CD4-positive, alpha-beta T cell treated with Interleukin-6 at 100 ng/mL for 8 hours (primary cell): ENCODE measurements at places on chromosomes 2 and 18.

- peak; percentile 61 for DNase-seq
These were observed 7.9 kb upstream of the PDCL3 start for GRCh38 chr2:100554798-100555407.

DNA sequence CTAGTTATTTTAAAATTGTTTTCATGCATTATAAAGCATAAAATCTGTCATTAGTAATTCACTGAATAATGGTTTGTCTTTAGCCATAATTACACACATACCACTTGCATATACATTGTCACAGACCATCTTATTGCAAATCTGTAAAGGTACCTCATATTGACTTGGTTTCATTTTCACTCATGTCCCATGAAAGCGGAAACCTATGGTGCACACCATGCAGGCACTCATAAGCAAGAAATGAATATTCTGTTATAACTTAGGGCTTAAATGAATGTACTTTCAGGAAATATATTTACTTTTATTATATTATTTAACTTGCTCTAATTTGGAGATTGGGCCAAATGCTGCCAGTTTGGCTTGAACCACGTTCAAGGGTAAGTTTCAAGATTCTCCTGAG lies 29.2 kb upstream of the STK17B start:
- DNase-seq, result peak; percentile 48

DNA sequence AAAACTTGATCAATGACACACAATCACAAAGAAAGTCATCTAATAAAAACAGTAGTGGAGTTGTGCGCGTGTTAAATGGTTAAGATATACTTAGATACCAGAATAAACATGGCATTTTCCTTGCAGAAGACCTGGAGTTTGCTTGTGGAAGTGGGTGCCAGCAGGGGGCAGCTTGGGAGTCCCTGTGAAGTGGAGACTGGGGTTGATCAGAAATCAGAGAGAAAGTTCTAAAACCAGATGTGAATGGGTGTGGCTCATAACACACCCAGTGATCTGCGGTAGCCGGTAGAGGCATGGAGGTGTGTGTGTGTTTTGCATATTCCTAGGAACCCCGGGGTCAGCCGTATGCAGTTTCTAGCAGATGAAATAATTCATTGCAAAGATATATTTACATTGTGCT lies 300.1 kb upstream of the TRIB2 start:
- peak; percentile 79 for DNase-seq

DNA sequence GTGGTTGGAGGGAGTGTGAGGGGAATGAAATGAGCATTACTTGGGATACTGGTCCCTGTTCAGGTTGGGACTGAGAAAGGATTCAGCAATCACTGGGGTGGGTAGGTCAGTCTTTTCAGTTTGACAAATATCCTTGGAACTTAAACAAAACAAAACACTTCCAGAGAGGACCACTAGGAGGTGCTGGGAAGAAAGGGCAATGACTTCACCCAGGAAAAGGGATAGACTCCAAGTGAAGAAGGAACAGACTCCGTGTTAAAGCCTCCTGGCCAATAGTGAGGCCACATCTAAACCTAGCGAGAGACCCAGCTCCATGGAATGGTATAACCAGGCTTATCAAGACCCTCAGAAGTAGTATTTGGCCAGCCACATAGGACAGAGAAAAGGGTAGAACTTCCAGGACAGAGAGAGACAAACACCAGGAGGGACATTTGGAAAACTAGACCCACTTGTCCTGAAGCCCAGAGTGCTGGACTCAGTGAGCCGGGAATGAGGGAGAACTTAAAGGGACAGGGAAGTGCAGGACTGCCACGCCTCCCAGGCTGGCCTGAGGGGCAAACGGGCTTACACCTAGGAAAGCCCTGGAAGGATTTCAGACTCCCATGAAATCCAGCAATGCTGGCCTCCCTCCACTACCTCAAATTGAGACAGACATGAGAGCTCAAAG lies 19.6 kb upstream of the KCNG3 start:
- peak; percentile 3 for DNase-seq

DNA sequence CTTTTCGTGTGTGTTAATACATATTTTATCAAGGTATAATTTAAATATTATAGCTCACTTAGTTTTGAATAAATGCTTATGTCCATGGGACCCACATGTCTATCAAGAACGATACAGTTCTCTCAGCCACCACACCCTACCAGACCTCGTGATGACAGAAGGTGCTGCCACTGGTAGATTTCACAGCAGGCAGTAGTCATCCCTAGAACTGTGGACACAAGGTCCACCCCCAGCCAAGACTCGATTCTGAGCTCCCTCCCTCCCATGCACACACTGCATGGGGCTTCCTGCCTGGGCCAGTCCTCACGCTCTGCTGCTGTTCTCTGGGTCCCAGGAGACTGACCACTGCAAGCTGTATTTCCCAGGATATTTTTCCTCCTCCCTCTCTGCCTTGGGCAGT lies 26.5 kb upstream of the CREB1 start:
- no peak for DNase-seq
